ENCODE measurements at places on chromosomes 4 and X.

DNA sequence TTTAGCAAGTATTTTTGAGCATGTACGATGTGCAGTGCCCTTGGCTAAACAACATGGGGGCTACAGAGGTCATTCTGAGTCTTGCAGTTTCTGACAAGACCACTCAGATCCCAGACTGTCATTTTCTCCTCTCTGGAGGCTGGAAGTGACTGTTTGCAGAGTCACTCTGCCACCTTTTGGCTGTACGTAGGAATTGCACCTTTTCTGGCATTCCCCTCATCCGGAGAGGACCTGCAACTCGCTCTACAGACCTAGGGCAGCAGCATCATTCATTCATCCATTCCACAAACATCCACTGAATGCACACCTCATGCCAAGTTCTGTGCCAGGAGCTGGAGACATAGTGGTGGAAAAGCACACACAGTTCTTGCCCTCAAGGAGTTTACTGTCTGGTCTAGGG is 160.4 kb upstream of the GPR101 start:
- peak; percentile 2 for DNase-seq

GRCh38 chr4:74754218-74754617 is 40.1 kb downstream of the BTC start:
- DNase-seq = no peak

- no peak for DNase-seq
Measured at GRCh38 chr4:100545427-100545826, 27.6 kb upstream of the EMCN start.

DNA sequence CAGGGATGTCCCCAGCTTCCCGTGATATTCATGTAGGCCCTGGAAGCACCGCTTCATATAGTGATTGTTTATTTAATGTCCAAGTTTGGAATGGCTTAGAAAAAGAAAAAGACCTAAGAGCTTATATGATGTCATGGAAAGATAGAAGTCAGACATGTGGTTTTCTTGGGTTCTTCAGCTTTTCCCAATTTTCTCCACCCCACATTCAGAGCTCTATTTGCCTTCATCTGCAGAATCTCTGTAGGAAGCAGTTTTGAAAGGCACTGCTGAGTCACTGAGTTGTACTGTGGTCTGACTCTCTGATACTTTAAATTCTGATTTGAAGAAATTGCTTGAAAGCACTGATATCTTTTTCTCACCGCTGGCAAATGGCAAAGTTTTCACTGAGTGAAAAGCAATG is 120.6 kb upstream of the EDNRA start:
- peak; percentile 94 for DNase-seq

GRCh38 chr4:26899991-26900390 is 39.4 kb downstream of the STIM2 start:
- no peak for DNase-seq

GRCh38 chrX:150487369-150488094 is 80.9 kb upstream of the MTM1 start:
- no peak for DNase-seq

GRCh38 chr4:72858328-72858727 is 211.2 kb downstream of the COX18 start:
- peak; percentile 66 for DNase-seq

- DNase-seq = no peak
Measured at GRCh38 chrX:136878423-136878822, 2.1 kb downstream of the RBMX start.

DNA sequence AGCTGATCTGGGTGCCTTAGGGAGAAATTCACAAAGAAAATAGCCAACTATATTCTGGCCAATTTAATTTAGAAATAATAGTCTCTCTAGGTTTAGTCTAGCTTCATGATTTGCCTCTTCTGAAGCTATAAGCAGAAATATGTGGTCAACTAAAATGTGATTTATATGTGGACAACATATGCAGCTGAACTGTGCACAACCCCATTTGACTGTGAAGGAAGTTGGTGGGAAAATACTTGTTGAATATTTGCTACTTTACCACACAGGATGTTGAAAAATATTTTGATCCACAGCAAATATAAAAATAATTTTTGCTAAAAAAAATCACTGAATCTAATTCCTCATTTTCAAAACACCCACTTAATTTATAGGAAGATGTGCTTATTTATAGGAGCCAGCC is 15.7 kb upstream of the RNF128 start:
- DNase-seq = peak; percentile 28

DNA sequence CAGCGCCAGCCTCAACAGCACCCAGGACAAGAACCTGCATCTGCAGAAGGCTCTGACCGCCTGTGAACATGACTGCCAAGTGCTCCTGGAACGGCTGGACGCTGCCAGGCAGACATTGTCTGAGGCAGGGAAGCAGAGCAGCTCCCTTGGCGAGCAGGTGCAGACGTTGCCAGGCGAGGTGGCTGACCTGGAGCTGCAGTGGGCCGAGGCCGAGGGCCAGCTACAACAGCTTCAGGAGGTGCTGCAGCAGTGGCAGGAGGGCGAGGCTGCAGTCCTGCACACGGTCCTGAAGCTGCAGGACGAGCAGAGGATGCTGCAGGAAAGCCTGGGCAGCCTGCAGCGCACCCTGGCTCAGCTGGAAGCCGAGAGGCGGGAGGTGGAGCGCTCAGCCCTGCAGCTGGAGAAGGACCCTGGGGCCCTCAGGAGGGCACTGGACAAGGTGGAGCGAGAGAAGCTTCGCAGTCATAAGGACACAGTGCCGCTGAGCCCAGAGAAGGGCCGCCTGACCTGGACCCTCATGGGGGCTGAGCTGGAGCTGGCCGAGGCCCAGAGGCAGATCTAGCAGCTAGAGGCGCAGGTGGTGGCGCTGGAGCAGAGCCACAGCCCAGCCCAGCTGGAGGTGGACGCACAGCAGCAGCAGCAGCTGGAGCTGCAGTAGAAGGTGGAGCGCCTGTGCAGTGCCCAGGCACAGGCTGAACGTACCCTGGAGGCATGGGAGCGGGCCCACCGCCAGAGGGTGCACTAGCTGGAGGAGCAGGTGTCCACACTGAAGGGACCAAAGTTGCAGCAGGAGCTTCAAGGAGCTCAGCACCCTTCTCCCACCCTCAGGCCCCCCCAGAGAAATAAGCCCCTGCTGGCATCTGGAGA is 16.4 kb downstream of the SMIM10L2A start:
- no peak for DNase-seq

- no peak for DNase-seq
Measured at GRCh38 chr4:88295656-88296055, 11.3 kb upstream of the PPM1K start.

DNA sequence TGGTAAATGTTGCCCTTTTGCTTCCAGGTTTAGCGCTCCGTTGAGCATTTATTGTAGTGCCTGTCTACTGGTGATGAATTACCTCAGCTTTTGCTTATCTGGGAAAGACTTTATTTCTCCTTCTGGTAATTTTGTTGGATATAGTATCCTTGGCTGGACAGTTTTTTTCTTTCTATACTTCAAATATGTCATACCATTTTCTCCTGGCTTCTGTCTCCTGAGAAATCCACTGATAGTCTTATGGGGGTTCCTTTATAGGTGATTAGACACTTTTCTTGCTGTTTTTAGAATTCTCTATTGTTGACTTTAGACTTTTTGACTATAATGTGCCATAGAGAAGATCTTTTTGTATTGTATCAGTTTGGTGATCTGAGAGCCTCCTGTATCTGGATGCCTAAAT is 73.5 kb downstream of the ARFIP1 start:
- no peak for DNase-seq

DNA sequence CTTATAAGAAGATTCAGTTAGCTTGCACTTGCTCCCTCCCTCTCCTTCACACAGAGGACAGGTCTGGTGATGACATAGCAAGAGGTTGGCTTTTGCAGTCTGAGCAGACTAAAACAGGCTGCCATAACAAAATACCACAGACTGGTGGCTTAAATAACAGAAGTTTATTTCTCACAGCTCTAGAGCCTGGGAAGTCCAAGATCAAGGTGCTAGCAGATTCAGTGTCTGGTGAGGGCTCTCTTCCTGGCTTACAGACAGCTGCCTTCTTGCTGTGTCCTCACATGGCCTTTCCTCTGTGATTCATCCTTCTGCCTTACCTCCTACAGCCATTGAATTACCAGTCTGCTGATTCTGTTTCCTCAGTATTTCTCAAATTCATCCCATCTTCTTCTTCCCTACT is 13.1 kb downstream of the RP2 start:
- no peak for DNase-seq

- peak; percentile 20 for DNase-seq
Measured at GRCh38 chr4:71932941-71933340, 98.9 kb upstream of the NPFFR2 start.

DNA sequence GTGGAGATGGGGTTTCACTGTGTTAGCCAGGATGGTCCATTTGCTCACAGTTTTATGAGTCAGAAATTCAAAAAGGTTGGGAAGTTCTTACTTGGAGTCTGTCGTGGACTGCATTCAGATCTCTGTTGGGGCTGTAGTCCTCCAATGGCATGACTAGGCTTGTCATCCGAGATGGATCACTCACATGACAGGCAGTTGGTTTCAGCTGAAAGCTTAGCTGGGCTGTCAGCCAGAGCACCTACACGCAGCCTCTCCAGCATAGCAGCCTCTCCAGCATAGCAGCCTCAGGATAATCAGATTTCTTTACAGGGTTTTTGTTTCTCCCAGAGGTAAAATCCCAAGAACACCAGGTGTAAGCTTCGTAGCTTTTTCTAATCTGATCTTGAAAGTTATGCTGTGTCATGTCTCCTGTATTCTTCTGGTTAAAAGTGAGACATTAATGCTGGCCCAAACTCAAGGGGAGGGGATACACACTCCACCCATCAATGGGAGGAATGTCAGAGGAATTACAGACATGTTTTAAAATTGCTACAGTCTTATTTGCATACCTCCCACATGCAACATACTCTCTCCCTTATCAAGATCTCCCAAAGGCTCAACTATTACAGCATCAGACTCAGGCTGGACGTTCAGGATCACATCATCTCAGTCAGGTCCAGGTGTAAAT is 31.6 kb upstream of the SOD3 start:
- DNase-seq = peak; percentile 88

DNA sequence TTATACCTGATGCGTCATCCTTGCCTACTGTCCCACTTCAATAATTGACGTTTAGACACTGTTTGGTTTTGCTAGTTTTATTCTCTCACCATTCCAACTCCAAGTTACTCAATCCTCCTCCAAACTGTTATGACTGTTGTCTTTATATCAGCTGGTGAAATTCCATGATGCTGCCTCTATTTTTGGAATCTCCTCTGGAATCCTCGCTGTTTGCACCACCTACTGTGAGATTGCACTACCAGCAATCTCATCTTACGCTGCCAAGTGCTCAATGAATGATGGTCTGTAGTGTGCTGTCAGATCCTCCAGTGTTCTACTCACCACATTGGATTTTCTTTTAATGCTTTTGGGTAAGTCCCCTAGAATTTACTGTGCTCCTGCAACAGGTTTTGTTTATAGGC is 13.2 kb upstream of the PCDH18 start:
- DNase-seq = peak; percentile 95

GRCh38 chr4:120723986-120724385 is 198.5 kb downstream of the PRDM5 start:
- no peak for DNase-seq

GRCh38 chr4:83981156-83981555 is 445.2 kb downstream of the GPAT3 start:
- DNase-seq = no peak

DNA sequence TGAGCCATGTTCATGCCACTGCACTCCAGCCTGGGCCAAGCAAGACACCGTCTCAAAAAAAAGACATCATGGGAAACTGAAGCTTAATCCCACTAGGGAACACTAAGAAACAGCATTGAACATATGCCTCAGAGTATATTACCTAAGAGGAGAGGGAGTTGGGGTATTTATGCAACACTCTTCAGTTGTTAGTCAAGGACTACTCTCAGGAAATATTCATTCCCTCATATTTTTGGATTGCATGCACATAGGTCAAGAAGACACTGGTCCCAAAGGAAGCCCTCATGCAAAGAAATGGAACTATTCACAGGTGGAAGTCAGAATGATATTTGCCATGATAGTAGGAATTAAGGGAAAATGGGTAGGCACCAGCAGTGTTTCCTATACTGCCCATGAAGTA is 22.8 kb upstream of the PAPSS1 start:
- no peak for DNase-seq
